Hippocampal formation (tissue), 2 donors: ENCODE measurements at places on chromosomes 2 and 18.

DNA sequence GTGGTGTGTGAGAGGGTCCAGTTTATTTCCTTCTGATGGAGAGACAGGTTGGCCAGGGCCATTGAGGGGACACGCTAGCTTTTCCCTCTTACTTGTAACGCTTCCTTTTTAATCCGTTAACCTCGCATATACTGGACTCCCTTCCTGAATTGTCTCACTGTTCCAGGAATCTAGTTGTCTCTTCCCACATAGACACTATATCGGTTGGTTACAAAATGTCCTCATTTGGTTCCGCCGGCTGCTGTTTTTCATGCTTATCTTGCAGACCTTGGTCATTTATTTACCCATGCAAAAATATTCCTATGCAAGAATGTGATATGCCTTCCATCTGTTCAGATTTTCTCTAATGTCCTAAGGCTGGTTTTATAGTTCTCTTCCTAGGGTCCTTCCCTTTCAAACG lies 35.0 kb downstream of the NEURL3 start:
- no peak for DNase-seq

DNA sequence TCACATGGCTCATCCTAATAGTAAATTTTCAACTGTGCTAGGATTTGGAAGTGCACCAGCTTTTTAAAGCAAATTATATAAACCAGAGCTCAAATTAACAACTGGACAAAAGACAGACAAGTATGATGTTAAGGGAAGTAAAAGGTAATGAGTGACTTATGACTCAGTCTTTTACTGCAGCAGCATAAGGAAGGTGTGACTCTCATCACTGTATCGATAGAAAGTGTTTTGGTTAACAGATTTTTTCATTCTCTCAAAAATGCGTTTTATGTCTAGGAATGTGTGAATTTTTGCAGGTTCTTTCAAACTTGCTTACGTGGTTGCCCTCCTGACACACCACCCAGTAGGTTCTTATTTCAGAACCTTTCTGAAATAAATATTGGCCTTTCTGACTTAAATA lies 244.2 kb upstream of the BOD1L2 start:
- no peak for DNase-seq

DNA sequence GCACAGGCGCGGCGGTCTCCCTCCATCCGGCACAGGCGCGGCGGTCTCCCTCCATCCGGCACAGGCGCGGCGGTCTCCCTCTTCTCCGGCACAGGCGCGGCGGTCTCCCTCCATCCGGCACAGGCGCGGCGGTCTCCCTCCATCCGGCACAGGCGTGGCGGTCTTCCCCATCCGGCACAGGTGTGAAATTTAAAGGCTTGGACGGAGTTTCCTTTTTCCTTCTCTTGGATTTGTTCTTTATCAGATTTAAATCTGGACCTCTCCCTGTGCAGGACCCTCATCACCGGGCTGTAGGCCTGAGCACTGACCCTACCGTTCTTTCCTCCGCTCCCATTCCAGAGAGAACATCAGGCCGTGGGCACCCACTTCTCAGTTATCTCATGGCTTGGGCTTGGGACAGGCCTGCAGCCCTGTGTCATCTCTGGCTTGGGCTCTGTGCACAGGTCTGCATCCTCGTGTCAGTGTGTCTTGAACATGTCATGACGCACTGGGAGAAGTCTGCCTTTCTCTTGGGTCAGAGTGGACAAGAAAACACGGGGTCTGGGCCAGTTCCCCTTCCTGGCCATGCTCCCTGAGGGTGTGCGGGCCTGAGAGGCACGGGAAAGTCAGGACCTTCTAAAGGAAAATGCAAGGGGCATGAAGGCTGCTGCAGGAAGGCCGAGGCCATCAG lies 53.9 kb upstream of the PXDN start:
- no peak for DNase-seq

- DNase-seq = no peak
These were observed 27.5 kb downstream of the TSHZ1 start for GRCh38 chr18:75238100-75238499.

- no peak for DNase-seq
These were observed 72.9 kb upstream of the STK39 start for GRCh38 chr2:168320267-168320666.

- DNase-seq = no peak
These were observed 20.5 kb downstream of the TMEM18 start for GRCh38 chr2:656676-657075.

DNA sequence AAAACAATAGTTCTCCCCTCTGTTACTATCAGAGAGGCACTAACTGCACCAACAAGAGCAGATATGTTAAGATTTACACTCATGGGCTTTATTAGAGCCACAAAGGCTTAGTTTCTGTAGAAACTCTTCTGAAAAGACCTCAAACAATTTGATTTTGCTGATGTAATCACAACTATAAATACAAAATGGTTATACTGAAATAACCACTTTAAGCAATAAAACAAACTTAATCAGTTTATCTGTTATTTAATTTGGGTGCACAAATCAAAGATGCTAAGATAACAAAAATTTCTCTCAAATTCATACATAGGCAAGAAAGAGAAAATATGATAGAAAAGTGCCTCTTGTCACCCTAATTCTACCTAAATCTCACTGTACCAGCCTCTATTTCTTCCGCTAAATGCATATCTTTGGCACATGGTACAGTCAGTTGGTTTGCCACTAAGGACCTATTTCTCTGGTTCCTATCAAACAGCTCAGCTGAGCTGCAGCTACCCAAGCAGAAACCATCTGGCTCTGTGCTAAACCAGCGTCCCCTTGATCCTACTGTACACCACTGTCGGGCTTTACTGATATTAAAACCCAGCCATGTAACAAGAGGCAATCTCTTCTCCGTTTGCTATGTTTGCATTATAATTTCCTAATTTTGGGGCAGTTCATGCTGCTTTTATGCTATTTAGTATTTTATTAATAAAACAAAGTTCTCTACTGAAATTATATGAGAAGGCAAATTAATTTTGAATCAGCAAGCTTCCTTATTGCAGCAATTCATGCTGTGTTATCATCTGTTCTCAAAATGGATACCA lies 60.1 kb downstream of the CWC22 start:
- no peak for DNase-seq

- no peak for DNase-seq
These were observed 214.5 kb downstream of the CELF4 start for GRCh38 chr18:37351110-37351509.

DNA sequence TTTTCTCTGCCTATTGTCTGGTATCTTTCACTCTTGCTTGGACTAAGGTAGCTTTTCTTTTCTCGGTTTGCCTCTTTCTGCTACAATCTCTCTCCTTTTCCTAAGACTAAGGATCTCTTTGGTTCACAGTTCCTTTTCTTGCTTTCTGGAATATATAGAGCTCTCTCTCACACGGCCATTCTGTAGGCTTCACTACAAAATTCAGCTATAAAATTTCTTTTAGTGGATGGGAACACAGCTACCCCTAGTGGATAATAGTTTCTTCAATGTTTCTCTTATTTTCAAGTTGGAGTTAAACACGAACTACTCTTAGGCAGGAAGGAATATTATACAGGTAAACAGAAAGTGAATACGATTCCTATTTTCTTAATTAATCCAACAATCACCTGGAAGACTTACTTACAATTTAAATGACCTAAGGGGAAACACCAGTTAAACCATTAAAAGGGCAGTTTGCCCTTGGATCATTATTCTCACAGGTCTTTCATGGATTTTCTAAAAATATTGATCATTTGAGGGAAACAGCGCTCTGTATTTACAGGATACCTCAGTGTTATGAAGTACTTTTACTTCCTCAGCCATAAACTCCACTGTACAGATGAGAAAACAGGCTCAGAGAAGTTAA lies 140.5 kb downstream of the LRP2 start:
- no peak for DNase-seq

- DNase-seq = no peak
These were observed 24.6 kb upstream of the TLK1 start for GRCh38 chr2:171185165-171185818.

- DNase-seq = no peak
These were observed 744.5 kb upstream of the LINC00305 start for GRCh38 chr18:64893349-64893748.

DNA sequence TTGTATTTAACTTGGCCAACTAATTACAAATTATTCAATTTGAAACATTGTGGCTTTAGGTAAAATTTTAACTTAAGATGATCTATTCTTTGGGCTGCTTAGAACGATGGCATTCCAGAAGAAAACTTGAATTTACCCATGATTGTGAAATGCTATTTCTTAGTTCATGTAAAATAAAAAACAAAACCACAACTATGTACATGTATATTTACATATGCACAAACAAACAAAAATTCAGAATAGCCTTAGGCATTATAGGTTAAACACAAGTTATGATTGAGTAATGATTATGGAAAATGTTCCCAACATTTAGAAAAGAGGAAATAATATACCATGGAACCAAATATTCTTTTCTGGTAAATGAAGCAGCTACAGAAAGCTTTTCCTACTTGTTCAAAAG lies 3.5 kb upstream of the SMCHD1 start:
- DNase-seq = no peak

DNA sequence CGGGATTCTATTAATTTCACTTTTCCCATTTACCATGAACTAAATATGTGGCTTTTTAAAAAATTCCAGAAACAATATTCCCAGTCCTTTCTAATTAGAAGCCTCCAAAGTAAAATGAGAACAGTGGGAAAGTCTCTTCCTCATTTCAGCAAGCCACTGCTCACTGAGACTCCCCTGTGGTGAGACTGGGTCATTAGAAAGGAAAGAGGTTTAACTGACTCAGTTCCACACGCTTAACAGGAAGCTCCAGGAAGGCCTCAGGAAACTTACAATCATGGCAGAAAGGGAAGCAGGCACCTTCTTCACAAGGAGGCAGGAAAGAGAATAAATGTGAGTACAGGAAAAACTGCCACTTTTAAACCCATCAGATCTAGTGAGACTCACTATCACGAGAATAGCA lies 258.9 kb upstream of the CHAC2 start:
- DNase-seq = no peak

DNA sequence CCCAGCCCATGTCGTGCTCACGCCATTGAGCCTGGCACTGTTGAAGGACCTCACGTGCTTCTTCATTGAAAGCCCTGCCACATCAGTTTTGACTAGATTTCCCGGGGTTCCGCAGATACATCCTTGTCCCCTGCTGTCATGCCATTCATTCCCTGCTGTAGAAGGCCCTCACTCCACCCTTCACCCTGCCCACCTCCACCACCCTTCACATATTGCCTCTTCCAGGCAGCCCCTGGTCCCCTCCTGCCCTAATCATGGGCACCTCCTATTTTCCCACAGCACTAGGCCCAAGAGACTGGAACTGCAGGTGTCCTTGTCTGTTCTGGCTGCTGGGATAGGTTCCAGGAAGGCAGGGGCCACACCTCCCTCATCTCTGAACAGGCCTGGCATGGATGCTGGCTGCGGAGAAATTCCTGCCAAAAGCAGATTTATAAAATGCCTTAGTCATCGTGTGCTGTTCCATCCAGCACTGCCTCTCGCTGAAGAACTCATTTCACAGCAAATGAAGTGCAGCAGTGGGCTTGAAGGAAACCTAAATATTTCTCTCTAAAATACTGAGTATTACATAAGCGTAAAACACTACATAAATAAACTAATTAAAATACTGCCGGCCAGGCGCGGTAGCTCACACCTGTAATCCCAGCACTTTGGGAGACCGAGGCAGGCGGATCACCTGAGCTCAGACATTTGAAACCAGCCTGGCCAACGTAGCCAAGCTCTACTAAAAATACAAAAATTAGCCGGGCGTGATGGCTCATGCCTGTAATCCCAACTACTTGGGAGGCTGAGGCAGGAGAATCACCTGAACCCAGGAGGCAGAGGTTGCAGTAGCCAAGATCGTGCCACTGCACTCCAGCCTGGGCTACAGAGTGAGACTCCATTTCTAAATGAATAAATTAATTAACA lies 38.4 kb downstream of the EIF4E2 start:
- DNase-seq = peak; percentile 24

DNA sequence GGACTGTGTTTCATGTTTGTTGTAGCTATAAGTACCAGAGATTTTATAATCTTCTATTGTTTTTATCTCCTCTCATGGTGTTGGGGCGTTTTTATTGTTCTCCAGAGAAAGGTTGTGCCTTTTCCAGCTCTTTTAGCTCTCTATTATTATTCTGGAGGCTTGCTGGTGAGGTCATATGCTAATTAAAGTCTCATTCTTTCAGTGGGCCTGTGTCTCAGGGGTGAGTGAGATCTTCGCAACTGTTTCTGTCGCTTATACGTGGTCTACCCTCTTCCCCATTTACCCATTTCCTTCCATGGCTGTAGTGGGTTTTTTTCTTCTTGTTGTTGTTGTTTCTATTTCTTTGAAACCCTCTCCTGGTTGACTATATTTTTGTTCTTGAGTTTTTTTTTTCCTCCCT lies 584.9 kb downstream of the TMEM182 start:
- no peak for DNase-seq

DNA sequence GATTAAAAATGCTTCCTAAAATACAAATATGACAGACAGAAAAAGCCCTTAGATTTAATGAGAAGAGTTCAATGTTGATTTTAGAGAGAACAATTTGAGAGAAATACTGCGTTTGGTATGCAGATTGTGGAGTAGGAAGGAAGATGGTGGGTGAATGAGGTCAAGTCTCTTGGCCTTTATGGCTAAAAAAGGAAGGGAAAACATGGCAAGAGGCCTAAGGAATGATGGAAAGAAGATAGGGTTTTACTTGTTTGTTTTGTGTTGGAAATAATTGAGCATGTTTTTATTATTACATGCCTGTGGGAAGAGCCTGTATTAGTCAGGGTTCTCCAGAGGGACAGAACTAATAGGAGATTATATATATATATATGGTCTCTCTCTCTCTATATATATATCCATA lies 318.1 kb downstream of the TRIB2 start:
- no peak for DNase-seq

DNA sequence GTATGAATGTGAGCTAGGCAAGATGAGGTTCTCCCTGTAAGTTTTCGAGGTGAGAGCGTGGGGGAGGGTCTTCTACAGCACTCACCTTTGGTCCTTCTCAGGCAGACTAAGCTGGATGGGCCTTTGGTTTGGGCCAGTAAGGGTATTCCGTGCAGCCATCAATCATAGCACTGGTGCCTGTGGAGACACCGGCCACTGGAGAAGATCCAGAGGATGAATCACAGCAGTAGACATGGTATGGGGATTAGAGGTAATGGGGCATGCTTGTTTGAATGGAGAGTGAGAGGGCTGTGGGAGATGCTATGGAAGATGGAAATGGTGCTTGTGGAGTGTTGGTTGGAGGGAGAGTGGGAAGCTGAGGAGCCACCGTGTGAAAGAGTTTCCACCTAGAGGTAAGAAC lies 16.1 kb downstream of the MAPRE3 start:
- no peak for DNase-seq

GRCh38 chr18:21184396-21184996 lies 57.5 kb upstream of the GREB1L start:
- no peak for DNase-seq
